HS-5 (cell line): ENCODE measurements at places on chromosomes 5 and 9.

- no peak for DNase-seq
Observed at GRCh38 chr5:142441616-142442015, 116.8 kb upstream of the SPRY4 start.

GRCh38 chr5:140996060-140996459 lies 29.8 kb downstream of the PCDHAC2 start:
- no peak for DNase-seq

DNA sequence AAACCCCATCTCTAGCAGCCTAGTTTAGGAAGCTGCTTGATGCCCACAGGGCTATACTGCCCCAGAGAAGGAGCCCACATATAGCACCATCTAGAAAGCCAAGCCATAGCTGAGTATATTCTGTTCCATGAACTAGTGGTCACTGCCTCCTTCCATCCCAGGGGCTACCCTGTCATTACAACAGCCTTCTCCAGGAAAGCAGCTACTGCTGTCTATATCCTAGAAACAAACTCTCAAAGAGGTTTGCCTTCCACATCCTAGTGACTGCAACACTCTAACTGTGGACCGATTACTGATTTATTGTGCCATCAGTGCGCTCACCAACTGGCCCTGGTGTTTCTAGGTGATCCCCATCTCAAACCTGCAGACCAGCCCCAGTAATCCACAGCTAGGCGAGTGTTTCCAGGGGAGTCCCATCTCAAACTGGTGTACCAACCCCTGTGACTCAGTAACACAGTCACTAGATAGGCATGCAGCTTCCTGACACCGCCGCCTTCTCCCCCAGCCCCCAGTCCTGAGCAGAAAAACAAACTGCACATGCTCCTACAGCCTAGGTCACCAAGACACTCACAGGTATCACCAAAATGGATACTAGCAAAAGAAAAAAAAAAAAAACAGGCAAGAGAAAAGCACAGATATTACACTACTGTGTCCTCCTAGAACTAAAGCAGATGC lies 14.8 kb downstream of the SPTLC1 start:
- peak; percentile 70 for DNase-seq

DNA sequence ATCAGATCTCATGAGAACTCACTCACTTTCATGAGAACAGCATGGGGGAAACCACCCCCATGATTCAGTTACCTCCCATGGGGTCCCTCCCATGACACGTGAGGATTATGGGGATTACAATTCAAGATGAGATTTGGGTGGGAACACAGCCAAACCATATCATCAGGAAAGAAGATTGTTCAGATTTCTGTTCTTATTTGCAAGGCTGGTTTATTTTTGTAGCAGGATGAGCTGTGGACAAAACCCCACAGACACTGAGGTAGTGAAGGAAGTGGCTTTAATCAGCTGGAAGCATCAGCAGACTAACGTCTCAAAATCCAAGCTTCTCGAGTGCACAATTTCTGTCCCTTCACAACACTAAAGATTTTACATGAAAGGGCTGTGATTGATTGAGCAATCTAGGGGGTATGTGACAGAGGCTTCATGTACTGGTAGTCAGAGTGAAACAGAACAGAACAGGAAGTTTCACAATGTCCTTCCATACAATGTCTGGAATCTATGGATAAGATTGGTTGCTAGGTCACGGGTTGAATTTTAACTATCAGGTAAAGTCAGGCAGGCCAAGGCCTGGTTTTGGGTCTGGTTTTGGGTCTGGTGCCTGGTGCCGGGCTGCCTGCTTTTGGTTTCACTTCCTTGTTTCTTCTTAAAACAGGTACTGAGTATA lies 91.3 kb upstream of the ZNF366 start:
- peak; percentile 64 for DNase-seq

GRCh38 chr5:68452286-68452685 lies 236.7 kb downstream of the PIK3R1 start:
- DNase-seq, result no peak

DNA sequence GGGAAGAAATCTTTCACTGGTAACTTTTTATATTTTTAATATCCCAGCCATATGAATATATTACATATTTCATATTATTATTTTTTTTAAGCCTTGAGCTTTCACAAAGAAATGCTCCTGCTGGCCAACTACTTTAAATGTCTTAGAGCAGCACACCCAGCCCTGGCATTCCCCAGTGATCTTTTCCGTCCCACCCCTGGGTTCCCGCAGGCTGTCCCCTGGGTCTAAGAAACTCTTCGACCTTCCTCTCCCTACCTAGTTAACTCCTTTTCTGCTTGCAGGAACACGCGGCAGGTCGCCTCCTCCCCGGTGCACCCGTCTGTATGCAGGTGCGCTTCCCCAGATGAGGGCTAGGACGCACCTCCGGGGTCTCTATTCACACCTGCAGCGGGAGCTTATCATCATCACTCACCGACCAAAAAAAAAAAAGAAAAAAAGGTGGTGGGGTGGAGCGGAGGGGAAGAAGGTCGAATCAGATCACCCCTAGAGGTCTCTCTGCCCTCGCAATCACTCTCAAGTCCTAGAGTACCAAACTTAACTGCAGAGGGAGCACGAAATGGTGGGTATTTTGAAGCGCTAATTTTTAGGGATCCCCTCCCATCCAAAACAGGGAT lies 696 bp downstream of the ZFP62 start:
- no peak for DNase-seq

GRCh38 chr9:135448663-135449100 lies 30.9 kb upstream of the PPP1R26 start:
- DNase-seq, result no peak

- peak; percentile 20 for DNase-seq
Observed at GRCh38 chr5:88236866-88237642, 31.6 kb downstream of the TMEM161B start.

- no peak for DNase-seq
Observed at GRCh38 chr9:93143830-93144530, 9.9 kb upstream of the NINJ1 start.

GRCh38 chr9:99419070-99419469 lies 197.0 kb downstream of the SEC61B start:
- DNase-seq, result no peak

GRCh38 chr5:180815293-180815917 lies 12.8 kb upstream of the MGAT1 start:
- no peak for DNase-seq

- no peak for DNase-seq
Observed at GRCh38 chr5:138303372-138303771, 28.2 kb downstream of the CDC25C start.

- peak; percentile 28 for DNase-seq
Observed at GRCh38 chr5:145975361-145976066, 39.1 kb downstream of the SH3RF2 start.

DNA sequence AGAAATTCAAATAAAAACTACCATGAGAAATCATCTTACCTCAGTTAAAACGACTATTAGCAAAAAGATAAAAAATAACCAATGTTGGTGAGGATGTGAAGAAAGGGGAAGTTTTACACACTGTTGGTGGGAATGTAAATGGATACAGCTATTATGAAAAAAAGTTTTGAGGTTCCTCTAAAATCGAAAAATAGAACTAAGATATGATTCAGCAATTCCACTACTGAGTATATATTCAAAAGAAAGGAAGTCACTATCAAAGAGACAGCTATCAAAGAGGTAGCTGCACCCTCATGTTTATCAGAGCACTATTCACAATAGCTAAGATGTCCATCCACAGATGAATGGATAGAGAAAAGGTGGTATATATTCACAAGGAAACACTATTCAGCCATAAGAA lies 1888.4 kb downstream of the MAT2B start:
- no peak for DNase-seq

GRCh38 chr9:131405428-131405827 lies 11.5 kb downstream of the PRRC2B start:
- DNase-seq, result no peak

GRCh38 chr5:157650991-157651611 lies 1.1 kb downstream of the SOX30 start:
- no peak for DNase-seq

GRCh38 chr5:134135091-134135655 lies 20.7 kb downstream of the TCF7 start:
- DNase-seq, result no peak

DNA sequence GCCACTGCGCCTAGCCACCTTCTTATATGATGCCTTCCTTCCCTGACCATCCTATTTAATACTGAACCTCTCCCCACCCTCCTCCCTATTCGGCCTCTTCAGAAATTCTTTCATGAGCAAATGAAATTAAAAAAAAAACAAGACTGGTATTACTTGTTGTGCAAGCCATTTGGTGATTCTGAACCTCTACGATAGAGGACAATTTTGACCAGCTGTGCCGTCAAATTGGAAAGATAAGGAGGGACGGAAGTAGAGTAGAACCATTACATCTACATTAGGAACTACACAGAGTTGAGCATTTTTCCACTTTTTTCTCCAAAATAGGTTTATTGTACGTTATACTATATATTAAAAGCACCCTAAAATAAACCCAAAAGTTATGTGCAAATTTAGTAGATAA lies 2.9 kb downstream of the DHX29 start:
- no peak for DNase-seq

DNA sequence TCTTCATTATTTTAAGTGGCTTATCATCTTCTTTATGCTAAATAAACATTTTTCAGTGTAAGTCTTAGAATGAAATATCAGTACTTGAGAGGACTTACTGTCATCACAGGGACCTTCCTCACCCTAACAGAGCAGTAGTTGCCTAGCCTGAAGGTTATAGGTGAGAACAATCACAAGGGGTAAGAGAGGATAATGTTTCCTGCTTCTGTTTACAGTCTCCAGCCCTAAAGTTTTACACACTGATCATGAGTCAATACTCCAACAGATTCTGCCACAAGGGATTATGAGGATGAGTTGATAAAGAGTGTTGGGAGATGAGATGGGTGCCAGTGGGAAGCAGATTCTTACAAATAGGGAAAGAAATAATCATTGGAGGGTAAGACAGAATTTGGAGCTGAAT lies 265.1 kb upstream of the DAB2 start:
- no peak for DNase-seq

DNA sequence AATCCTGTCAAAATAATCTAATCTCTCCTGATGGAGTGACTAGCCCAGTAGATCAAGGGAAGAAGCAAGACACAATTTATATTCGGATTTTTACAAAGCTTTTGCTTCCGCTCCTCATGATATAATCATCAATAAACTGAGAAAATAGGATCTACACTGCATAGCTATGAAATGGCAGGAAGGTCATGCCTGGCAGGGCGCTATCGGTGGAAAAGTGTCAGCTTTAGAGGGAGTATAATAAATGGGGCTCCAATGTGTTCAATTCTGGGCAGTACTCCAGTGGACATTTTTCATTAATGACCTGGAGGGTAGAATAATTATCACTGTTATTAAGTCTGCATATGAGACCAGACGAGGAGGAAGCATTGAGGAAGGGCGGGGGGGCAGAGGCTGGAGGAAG lies 1013.3 kb upstream of the DMAC1 start:
- no peak for DNase-seq

- no peak for DNase-seq
Observed at GRCh38 chr9:14441976-14442651, 128.2 kb upstream of the NFIB start.

DNA sequence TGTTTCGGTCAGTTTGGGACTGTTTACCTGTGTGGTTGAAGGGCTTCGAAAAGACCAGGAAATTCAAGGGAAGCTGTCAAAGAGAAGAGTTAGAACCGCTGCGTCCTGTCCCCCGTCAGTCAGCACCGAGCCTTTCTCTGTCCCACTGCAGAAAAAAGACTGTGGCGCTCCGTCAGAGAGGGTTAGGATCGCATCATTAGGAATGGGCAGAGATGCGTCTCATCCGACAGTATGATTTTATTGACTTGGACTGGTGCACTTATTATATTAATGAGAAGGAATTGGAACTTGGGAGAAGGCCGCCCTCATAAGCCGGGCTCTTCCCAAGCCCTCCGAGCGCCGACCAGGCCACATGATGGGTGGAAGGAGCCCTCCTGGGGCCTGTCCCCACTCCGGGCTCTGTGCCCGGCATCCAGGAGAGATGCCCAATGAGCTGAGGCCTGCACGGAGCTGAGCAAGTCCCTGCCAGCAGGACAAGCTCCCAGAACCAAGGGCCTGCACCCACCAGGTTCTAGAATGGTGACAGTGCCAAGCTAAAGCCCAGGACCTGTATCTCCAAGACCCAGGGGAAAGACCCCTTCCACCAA lies 71.5 kb downstream of the NEK6 start:
- no peak for DNase-seq

- DNase-seq, result no peak
Observed at GRCh38 chr5:74623006-74623611, 17.4 kb downstream of the ENC1 start.

DNA sequence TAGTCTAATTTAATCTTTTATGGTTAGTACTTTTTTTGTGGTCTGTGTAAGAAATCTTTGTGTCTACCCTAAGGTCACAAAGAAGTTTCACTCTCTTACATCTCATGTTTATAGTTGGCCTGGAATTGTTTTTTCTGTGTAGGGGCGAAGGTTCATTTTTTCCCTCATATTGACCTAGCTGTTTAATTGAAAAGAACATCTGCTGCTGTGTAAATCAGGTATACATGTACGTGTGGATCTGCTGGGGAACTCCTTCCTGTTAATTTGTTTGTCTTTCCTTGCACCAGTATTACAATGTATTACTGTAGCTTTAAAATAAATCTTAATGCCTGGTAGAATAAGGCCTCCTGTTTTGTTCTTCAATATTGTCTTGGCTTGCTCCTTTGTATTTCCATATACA lies 37.8 kb downstream of the EXOSC2 start:
- no peak for DNase-seq

- no peak for DNase-seq
Observed at GRCh38 chr5:71699751-71700150, 19.3 kb upstream of the CARTPT start.

DNA sequence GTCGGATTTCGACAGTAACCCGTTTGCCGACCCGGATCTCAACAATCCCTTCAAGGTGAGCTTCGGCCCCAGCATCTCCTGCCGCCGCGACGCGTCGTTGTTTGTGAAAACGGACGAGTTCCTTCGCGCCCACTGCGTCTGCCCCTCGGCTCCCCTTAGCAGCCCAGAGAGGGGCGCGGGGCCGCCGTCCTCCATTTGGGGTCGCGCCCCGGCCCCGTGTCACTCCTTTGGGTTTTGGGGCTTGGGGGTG lies 182 bp downstream of the SCAMP1 start:
- no peak for DNase-seq

DNA sequence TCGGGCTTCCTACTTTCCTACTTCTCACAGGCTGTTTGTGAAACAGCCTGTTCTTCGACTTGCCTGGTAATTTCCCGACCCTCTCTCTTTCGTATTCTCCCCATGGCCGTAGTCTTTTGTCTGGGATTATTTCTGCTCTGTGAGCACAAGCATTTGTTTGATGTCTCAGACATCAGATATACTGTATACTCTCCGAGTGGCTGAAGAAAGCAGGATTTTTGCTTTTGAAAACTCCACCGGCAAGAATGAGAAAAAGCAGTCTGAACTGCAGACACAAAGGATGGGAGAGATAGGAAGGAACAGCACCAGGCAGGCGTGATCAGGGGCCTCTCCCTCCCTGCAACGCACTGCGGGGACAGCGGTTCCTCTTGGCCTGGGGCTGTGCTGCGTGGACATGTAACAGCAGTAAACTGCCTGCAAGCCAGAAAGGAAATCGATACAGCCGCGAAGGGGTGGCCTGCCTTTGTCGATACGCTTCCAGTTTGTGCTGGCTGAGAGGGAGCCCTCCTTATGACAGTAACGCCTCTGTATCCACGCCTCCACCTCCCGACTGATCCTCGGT lies 313.9 kb upstream of the TLE4 start:
- no peak for DNase-seq

GRCh38 chr5:68484307-68485068 lies 268.9 kb downstream of the PIK3R1 start:
- DNase-seq, result peak; percentile 23

GRCh38 chr5:82509762-82510161 lies 231.6 kb upstream of the RPS23 start:
- no peak for DNase-seq

GRCh38 chr9:128007566-128008138 lies 26.9 kb upstream of the EEIG1 start:
- DNase-seq, result no peak
